HT-29 (cell line): ENCODE measurements at places on chromosomes 1 and 21. TPM values are rescaled to one million over a fixed set of nuclear protein-coding genes. Genes with fewer than 3 reads are reported as not detected.

- peak; percentile 69 for DNase-seq
Measured at GRCh38 chr1:202501281-202501680, 152.8 kb downstream of the PPP1R12B start.

DNA sequence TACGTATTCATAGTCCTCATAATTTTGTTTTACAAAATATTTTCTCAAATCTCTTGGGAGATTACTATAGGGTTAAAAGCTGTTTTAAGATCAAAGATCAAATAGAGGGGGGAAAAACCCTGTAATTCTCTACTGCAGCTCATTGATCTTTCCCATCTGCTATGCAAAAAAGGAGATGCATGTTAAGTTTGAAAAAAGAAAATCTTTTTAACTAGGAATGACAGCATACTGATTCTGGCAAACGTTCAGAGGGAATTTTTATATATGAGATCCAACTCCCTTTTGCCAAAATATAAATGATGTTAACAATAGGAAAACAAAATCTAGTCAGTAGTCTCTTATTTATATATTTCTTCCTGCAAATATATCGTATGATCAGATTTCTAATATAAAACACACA, 69.1 kb downstream of the SMYD3 start:
- no peak for DNase-seq

The TDRD10 gene
- total RNA-seq: not detected in 2 replicates

DNA sequence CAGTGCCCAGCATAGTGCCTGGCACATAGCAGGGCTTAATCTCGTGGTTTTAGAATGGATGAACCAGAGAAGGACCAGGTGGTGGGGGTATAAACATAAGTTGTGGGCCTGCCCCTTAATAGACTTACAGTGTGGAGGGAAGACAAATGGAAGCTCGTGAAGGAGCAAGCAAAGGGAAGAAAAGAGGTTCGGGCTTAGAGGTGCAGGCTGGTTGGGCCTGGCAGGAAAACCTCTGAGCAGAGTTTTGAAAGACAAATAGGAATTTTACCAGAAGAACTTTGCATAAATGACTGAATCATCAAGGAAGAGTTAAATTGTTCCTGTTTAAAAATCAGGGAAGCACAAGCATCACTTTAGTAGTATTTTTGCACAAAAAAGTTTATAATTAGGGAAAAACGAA, 4.5 kb downstream of the RHOU start:
- no peak for DNase-seq

The HCRTR1 gene
- not detected in 2 replicates for total RNA-seq

GRCh38 chr1:202012544-202013478, 2.4 kb downstream of the ELF3 start:
- peak; percentile 56 for DNase-seq

The CRP gene
- not detected in 2 replicates for total RNA-seq

DNA sequence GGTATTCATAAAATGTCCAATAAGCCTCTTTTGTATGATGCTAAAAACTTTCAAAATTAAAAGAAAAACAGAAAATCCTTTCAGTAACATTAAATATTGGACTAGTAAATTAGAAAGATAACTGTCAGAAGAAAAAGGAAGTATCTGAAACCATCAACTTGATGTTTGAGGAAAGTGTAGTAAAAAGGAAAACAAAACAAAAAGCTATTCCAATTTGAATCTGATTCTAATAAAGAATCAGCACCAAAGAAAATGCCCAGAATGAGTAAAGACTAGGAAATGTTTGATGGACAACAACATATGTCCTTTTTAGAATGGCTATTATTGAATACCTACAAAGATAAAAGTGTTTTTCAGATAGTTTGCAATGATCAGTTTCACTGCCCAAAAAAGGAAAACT, 79.9 kb upstream of the RBM34 start:
- DNase-seq: no peak

- DNase-seq: no peak
Measured at GRCh38 chr1:28067523-28068090, 20.8 kb downstream of the EYA3 start.

- DNase-seq: no peak
Measured at GRCh38 chr1:64922336-64922735, 44.0 kb downstream of the JAK1 start.

- no peak for DNase-seq
Measured at GRCh38 chr1:145972580-145972979, 8.1 kb downstream of the POLR3GL start.

The ADAMTS5 gene
- not detected in 2 replicates for total RNA-seq

DNA sequence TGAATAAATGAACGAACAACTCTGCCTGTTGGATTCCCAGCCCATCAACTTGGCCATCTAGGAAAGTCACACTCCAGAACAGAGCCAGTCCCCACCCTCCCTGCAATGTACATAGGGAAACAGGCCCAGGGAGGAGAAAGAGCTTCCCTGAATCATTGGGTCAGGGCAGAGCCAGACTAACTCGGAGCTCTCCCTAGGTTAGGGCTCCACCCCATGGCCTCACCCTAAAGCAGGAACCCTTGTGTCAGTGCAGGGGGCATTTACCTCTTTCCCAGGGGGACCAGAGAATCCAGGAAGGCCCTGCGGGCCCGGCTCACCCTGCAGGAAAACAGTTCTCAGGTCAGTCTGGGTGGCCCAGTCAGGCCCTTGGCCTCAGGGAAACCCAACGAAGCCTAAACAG, 11.6 kb downstream of the COL9A2 start:
- no peak for DNase-seq

DNA sequence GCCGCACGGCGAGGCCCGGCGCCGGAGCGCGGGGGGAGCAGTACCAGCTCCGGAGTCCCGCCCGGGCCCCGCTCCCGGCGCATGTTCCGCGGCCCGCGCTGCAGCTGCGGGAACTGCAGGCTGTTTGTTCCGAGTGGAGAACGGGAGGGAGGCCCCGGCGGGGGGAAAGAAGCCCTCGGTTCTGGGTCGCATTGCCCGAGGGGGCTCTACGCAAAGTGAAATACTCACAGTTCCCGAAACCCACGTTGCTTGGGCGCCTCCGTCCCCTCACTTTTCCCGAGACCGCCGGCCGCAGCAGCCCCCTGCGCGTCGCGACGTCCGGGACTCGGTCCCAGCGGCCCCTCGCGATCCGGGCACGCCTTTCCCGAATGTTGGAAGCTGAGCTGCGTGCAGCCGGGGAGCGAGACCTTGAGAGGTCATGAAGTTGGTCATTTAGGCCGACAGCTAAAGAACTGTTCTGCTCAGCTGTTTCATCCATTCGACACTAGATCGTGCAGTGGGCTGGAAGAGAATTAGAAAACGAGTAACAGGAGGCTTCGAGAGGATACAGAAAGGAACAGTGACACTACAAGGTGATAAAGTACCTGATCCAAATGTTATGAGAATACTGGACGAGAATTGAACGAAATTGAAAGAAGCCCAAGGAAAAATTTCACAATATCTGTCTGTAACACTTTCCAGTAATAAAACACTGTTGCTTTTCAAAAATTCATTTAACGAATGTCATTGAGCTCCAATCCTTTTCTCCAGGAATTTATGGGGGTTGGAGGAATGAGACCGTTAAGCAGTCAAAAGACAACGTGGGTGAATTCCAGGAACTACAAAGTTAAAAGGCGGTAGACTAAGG, 657 bp upstream of the LIN9 start:
- peak; percentile 41 for DNase-seq

GRCh38 chr1:229370601-229371021, 27.8 kb upstream of the CCSAP start:
- DNase-seq: no peak

DNA sequence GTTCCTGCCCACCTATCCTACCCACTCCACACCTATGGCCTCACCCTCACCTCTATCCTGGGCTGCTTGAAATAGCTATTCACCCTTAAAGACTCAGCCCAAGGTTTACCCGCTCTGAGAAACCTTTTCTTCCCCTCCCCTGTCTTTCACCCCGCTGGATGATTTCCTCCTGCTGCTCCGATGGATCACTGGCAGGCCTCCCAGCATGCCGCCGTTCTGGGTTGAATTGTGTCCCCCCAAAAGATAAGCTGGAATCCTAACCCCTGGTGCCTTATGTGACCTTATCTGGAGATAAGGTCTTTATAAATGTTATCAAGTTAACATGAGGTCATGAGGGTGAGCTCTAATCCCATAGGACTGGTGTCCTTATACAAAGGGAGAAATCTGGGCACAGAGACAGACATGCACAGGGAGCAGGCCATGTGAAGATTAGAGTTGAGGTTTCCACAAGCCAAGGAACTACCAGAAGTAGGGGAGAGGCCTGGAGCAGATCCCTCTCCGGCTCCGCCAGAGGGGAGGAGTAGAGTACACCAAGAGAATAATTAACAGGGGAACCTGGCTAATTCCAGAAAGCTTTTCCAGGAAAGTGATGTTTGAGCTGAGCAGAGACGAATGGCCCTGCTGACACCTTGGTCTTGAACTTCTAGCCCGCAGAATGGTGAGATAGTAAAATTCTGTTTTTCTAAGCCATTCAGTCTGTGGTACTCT, 110.0 kb upstream of the SERBP1 start:
- no peak for DNase-seq

DNA sequence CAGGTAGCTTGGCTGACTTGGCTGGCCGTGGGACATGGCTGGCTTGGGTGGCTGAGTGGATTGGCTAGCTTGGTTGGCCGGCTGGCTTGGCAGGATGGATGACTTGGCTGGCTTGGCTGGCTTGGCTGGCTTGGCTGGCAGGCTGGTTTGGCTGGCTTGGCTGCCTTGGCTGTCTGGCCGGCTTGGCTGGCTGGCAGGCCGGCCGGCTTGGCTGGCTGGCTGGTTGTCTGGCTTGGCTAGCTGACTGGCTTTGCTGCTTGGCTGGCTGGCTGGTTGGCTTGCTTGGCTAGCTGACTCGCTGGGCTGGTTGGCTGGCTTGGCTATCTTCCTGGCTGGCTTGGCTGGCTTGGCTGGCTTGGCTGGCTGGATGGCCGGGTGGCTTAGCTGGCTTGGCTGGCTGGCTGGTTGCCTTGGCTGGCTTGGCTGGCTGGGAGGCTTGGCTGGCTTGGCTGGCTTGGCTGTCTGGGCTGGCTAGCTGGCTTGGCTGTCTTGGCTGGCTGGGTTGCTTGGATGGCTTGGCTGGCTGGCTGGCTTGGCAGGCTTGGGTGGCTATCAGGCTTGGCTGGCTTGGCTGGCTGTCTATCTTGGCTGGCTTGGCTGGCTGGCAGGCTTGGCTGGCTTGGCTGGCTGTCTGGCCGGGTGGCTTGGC, 129.7 kb upstream of the FAM72C start:
- peak; percentile 1 for DNase-seq

- no peak for DNase-seq
Measured at GRCh38 chr1:241695246-241696171, 43.4 kb downstream of the WDR64 start.

DNA sequence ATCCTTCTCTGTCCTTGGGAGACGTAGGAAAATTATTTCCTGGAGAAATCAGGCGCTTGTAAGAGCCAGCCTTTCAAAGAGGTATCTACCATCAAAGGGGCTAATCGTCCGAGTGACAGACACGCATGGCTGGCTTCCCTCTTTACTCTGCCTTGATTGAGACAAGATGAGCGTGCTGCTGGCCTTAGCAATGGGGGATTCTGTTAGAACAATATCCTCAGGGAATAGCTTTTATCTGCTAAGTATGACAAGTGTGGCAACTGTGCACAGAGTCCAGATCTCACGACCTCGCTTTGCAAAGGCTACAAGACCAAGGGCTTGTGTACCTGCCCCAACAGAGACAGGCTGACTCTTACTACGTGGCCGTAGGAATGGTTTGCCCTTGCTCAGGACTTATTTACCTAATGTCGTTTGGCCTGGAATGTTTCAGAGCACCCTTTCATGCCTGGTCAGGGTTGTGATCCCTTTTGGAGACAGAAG, 417.1 kb downstream of the KIF26B start:
- DNase-seq: no peak

DNA sequence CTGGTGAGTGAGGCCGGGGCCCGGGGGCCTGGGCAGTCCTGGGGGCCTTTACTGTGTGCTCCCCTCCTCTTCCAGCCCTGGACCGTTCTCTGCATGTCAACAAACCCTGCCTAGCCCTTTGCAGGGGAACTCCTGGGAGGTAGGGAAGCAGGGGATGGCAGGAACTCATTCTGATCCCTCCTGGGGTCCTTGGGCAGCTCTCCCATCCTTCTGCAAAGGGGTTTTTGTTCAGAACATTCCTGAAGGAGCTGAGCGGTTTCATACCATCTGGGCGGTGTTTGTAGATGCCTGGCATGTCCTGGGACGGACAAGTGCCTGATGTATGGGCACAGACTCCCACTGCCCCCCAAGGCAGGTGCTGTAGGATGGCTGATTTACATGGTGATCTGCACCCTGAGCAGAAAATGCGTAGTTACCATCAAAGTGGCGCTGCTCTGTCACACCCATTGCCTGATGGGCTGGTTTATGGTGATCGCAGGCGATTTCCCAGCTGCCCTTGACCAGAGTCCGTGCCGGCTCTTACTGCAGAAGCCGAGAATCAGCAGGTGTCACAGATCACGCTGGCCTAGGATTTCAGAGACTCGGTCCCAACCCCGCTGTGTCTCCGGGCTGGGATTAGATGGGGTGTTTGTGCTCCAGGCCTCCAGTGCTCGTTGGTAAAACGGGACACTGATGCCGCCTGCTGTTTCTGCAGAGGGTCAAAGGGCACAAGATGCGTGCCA, 71.6 kb upstream of the TRAPPC10 start:
- DNase-seq: no peak

The SHISA4 gene
- 6.2 and 6.6 TPM in 2 replicates for total RNA-seq

DNA sequence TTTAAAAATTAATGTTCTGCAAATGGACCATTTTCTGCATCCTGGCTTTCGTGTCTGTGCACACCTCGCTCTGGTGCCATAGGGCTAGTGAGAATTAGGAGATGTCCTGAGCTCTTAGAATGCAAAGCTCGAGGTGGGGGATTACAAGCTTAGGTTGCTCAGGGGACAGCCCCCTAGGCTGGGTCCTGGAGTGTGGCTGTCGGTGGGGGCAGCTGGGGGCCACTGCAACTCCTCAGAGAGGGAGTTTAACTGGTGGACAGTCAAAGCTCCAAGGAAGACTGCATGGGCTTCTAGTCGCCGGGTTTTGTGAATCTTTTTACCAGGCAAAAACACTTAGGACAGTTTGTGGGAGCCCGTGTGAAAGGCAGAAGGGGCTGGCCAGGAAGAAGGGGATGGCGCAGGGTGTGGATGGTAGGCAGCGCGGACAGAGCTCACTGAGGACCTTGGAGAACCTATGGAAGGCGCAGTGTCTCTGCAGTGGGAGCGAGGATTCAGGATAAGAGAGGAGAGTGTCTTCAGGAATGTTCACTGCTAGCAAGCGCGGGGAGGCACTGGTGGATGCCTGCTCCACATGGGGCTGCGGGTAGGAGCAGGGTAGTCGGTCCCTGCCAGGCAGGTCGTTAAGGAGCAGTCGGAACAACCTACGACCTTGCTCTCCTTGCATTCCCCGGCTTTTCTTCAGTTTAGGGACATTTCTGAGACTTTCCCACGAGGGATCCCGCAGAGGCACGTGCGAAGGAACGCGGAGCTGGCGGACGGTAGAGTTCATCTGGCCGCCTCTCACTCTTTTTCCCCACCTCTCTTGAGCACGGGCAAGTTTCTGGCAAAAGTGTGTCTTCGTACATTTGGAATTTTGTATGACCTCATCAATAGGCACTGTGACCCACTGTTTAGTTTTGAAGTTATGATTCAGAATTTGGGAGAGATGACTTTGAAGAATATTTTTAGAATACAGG, 12.9 kb upstream of the KCNE1 start:
- no peak for DNase-seq
